ENCODE measurements at places on chromosomes 12 and 14. TPM values are rescaled to one million over a fixed set of nuclear protein-coding genes. Genes with fewer than 3 reads are reported as not detected.

The SNRPF gene
- 38.2 TPM for total RNA-seq

The ASIC1 gene
- not detected for total RNA-seq

DNA sequence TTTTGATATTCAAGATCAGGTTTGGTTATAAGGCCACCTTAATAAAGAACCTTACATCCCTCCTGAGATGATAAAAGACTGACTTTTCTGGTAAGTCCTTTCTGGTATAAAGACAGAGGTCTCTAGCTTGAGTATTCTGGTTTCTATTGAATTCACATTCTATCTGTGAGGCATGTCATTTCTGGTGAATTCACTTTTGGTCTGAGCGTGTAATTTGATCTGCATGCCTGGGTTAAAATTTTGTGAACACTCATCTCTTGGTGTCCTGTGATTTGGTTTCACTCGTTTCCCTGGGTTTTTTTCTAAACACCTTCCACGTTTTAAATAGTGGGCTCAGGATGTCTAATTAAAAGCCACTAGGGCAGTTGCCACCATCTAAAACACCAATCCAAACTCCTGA, 12.2 kb downstream of the EIF5 start:
- H3K36me3 ChIP-seq, result peaks cover 41% of the 10 kb centered on the region
- peaks cover 2% of the 10 kb centered on the region for H3K4me1 ChIP-seq
- H3K27me3 ChIP-seq, result no peaks in the 10 kb centered on the region
- H3K4me3 ChIP-seq, result no peak overlapping the region

DNA sequence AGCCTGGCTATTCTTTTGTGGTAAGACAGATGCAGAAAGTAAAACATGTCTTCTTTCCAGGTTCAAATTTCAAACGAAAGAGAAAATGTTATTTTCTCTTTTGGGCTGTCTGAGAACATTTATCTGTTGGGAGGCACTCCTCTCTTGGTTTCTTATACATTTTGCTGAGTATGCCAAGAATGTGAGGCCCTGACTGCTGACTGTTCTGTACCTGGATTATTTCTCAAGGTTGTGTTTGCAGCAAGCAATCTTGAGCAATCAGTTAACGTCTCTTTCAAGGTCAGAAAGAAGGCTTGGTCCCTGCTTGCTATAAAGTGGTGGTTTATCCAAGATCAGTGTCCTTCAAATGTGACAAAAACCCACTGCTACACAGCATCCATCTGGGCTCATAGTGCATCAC, 9.8 kb downstream of the SSTR1 start:
- no peak for DNase-seq

DNA sequence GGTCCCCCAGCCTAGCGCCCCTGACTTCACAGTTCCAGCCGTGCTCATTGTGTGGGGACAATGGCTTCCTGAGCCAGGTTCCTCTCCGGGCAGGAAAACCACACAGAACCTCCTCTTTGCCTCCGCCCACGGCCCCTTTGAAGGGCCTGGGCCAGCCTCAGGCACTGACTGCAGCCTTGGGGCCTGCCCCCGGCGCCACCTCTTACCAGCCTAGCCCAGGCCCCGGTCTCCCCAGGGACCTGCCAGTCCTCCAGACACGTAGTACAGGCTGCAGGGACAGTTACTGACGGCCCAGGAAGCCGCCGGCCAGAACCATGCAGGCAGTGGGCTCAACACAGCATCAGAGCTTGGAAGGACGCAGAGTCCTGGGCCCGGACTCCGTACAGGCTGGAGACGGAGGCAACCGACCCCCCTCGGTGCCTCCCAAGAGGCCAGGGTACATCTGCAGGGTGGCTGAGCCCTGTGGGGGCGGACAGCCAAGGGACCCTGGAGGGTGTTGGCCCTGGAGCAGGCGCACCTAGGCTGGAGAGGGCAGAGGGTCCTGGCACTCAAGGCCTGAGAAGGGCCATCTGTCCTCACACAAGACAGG, 20.9 kb upstream of the NUDT14 start:
- H3K27ac ChIP-seq, result no peak overlapping the region
- no peaks in the 10 kb centered on the region for H3K36me3 ChIP-seq
- DNase-seq, result no peak
- peaks cover 17% of the 10 kb centered on the region for H3K4me1 ChIP-seq
- no peak overlapping the region for H3K4me3 ChIP-seq

The DEPDC4 gene
- 0.81 TPM for total RNA-seq

The EPYC gene
- not detected for total RNA-seq

DNA sequence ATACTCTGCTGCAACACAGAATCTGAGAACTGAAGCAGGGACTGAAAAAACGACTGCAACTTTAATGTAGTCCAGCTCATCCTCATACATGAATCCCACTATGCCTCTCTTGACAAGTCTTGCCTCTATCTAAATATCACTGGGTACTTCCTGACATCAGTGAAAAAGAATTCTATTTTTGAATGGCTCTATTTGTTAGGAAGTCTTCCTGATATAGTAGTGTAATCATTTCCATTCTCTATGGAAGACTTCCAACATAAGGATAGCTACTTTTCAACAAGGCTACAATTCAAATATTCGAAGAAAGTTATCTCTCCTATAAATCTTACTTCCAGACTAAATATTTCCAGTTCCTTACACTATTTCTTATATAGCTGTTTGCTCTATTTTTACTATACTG, 167.5 kb downstream of the MDGA2 start:
- H3K4me3 ChIP-seq, result no peak overlapping the region
- H3K4me1 ChIP-seq, result no peaks in the 10 kb centered on the region
- H3K36me3 ChIP-seq, result no peaks in the 10 kb centered on the region
- no peaks in the 10 kb centered on the region for H3K27me3 ChIP-seq
- DNase-seq, result no peak
